ENCODE measurements at places on chromosomes 13 and 19. TPM values are rescaled to one million over a fixed set of nuclear protein-coding genes. Genes with fewer than 3 reads are reported as not detected.

The ZNF780B gene
- total RNA-seq, result 7.0 TPM

DNA sequence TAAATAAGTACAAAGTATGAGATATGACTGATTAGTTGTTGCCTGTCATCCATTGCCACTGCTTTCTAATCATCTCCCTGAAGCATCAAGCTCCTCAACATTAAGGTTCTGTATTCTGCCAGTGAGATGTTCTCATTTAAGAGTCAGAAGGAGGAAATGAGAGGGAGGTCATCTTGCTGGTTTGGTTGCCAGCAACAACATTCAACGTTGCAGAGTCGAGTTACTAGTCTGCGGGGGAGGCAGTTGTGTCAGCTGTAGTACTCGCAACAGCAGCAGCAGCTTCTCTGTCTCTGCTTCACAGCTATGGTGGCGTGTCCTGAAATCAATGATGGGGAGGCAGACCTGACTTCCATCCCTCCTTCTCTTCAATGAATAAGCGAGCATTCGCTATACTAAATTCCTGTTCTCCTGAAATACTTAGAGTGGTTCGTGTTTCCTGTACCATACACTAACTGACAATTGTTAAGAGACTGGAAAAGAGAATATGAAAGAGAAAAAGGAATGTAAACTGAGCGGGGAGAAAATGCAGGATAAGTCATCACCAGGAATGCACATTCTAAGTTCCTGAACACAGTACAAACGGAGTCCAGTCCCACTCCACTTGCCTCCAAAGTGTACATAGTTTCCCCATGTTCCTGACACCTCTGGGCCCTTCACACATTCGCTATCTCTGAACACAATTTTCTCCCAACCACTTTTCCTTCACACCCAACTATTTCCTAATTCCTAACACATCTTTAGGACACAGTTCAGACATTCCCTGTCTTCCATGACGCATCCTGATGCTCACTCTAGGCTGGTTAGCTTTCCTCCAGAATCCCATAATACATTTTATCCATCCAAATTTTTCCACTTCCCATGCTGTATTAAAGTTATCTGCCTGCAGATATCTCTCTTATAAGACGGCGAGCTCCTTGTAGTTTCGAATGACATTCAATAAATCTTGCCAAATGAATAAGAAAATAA lies 263.0 kb downstream of the KLF12 start:
- DNase-seq, result no peak

The ZNF541 gene
- 0.18 TPM for total RNA-seq

DNA sequence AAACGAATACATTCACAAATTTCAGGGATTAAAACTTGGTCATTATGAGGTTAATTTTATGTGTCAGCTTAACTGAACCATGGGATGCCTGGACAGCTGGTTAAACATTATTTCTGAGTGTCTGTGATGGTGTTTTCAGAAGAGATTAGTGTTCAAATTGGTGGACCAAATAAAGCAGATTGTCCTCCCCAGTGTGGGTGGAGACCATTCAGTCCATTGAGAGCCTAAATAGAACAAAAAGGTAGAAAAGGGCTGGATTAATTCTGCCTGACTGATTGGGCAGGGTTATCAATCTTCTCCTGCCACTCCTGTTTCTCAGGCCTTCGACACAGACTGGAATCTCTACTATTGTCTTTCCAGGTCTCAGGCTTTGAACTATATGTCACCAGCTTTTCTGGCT lies 203.8 kb upstream of the SLITRK6 start:
- DNase-seq, result no peak

- DNase-seq, result no peak
These were observed 83.6 kb upstream of the KLF12 start for GRCh38 chr13:74217811-74218210.

The KISS1R gene
- not detected for total RNA-seq

GRCh38 chr13:108669381-108669780 lies 40.0 kb downstream of the MYO16 start:
- no peak for DNase-seq

DNA sequence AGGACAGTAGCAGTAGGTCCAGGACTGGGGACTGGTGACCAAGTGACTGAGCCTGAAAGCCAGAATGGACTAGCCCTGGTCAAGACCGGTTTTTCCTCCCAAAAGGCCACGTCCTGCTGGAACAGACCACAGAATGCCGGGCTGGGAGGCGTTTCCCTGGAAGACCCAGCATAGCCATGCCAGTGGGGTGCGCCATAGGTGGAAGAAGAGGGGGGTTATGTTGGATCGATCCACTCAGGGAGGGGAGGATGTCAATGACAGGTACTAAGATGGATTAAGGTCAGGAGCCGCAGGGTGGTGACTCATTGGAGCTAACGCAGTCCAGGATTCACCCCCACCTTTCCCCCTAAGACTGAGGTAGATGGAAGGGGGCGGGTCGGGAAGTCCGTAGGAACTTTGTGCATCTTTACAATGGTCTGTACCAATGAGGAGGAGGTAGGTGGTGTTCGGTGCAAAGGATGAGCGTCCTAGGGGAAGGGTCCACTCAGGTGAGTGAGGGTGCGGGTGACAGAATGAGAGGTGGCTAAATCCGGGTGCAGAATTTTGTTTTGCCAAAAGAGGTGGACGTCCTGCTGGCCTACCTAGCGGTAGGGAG lies 21.0 kb downstream of the VASP start:
- peak; percentile 76 for DNase-seq

DNA sequence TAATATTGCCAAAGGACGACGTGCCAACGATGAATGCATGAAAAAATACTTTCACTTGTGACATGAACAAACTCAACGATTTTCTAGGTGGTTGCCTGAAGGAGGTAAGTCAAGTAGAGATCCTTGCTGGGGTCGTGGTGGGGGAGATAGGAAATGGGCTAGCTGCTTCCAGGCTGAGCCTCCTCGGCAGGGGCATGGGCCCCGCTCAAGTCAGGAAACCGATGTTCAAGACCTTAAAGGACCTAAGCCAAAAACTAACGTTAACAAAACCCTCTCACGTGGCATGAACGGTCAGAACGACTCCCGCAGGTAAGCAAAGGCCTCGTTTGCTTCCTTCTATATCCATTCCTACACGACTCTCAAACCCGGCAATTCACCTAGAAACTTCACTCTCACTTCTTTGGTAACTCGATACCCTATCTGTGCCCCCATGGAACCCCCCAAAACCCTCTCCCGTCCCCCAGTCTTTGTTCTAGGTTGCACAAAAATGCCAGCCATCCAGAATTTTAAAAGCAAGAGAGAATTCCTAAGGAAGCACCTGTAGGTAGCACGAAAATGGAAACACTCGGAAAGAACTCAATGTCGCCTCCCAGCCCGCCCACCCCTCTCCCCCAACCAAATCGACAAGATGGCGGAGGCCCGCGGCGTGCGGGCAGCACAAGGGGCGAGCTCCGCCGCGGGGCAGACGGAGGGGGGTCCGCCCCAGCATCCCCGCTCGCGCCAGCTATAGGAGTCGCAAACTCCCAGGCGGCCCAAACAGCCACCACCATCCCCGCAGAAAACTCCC lies 13.6 kb downstream of the ACP4 start:
- DNase-seq, result no peak

GRCh38 chr13:99034333-99035085 lies 56.6 kb upstream of the DOCK9 start:
- DNase-seq, result no peak

DNA sequence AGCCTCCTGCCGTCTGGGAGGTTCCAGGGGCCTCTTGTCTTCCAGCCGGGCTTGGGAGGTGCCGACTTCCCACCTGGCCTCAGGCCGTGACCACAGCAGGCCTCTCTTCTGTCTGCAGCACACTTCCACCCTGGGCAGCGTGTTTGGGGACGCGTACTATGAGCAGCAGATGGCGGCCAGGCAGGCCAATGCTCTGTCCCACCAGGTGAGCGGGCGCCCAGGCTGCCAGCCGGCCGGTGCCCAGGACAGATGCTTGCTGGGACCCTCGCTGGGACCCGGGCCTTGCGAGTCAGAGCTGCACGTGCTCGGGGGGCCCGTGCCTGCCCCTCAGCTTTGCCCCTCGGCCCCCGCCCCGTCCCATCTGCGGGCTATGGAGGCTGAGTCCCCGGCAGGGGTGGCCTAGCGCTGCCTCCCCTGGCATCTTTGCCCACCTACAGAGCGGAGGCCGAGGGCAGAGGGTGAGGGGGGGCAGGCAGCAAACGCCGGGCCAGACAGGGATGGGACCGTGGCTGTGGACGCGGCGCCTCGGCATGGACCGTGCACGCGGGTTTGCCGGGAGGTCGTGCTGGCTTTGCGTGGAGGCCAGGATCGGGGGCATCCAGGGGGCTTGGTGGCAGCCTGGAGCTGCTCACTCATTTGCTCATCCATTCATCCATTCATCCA lies 16.2 kb downstream of the COMP start:
- DNase-seq, result no peak

The LIN7B gene
- 5.5 TPM for total RNA-seq
